ENCODE measurements at places on chromosomes 13 and 19.
A peak's percentile ranks its signal among the peaks of the same experiment; 100 is the strongest.

DNA sequence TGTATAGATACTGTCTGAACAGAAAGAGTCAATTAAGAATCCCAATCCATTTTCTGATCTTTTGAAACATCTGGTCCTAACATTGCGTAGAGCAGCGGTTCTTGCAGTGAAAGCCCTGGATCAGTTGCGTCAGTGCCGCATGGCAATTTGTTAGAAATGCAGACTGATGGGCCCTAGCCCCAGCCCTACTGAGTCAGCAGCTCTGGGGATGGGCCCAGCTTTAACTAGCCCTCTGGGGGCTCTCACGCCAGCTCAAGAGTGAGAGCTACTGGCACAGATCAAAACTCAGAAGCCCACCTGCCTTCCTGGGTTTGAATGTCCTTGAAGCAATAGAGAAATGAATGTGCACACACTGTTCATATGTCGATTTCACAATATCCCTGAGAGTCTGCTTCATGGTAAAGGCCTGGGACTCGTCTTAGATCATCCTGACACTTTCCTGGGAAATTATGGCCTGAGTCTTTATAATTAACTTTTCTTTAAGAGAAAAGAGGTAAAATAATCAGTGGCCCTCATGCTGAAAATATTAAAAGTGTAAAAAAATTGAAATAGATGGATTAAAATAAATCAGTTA is 206.8 kb upstream of the TMTC4 start:
- DNase-seq: no peak

DNA sequence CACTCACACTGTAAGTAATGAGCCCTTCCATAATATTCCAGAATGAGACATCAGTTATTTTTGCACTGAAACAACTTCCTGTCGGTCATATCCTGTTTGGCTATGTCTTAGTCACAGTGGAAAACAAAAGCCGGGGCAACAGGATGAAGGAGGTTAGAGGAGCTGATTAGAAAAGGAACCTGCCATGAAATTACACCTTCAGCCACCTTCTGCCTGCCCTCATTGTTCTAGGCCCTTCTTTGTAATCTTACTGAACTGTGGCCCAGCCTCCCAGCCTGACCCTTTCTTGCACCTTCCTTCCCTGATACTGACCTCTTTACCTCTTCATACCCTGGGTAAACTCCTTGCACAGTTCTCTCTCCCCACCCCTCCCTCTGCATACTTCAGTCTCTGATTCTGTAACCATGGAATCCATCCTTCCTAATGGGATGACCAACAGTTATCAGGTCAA is 67.3 kb downstream of the DOCK9 start:
- no peak for DNase-seq

GRCh38 chr13:43933378-43933777 is 53.7 kb downstream of the LACC1 start:
- DNase-seq: no peak

DNA sequence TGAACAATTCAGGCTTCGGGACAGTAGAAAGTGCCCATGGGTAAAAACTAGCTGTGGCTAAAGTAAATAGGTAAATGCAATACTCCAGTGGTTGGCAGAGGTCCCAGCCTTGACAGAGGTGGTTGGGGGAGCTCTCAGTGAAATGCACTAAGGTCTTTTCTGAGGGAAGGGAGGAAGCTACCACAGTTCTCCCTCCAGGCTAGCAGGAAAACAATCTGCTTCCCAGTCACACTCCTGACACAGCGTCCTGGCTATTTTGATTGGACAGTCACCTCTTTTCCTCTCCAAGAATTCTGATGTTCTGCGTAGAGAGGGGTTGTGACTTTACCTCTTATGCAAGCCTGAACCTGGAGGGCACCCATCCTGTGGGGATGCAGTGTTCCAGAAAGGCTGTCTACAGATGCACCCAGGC is 128.7 kb downstream of the CYSLTR2 start:
- DNase-seq: no peak

DNA sequence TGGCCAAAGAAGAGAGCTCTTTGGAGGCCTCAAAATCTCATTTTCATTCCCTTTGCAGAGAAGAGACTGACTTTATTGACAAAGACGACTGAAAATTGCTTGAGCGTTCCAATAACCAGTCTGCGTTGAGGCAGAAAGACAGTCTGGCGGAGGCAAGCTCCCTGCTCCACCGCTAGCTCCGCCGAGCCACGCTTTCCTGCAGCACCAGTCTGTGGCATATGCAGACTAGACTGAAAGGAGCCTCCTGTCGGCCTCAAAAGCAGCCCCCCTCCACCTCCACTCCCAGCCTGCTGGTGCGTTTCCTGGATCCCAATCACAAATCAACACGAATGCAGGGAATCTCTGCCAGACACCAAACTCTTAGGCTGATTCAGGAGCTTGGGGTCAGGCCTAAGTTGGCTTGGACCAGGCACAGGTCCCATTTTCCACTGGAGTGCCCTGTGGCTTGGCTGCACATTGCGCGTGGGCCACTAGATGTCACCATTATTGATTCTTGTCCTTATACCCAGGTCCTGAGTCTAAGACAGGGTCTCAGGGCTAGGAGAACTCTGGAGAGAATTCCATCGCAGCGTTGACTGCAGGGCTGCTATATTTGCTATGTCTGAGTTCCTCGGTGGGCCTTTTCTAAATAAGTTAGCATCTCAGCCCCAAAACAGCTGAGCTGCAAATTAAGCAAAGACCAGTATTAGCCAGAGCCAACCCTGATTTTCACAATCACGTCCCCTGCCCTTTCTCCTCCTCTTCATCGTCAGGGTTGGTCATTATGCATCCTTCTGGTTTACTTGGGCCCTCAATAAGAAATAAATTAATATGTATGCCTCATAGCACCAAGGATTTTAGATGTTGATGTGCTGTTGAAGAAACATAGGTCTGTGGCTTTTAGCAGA is 5.2 kb upstream of the ZNF507 start:
- DNase-seq: peak; percentile 73

DNA sequence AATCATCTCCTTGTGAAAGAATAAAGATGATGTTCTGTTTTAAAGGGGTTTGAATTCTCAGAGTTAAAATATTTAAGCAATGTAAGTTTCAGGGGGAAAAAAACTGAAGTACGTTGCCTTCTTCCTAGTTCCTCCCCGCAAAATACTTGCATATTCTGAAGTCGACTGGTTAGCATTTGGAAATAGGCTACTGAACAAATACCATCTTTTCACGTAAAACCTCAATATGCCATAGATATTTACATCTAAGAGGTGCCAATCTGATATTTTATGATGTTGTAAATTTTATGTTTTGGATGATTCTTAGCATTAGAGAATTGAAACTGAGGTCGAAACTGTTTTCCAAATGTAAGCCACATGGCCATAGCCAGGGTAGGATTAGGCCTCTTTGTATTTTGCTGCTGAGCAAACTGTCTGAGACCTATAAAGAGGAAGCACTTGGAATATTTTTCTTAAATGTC is 138.3 kb downstream of the FLT1 start:
- no peak for DNase-seq

DNA sequence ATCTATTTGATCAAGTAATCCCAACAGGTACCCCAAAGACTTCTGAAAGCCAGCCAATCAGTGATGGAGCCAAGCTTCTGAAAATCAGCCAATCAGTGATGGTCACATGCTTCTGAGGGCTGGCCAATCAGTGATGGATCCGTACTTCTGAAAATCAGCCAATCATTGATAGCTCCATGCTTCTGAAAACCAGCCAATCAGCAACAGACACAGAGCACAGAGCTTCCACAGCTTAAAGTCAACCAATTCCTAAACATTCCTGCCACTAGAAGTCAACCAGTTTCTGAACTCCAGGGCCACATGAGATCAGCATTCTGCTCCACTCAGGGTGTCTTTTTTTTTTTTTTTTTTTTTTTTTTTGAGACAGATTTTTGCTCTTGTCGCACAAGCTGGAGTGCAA is 8.2 kb upstream of the HSD17B14 start:
- DNase-seq: no peak

DNA sequence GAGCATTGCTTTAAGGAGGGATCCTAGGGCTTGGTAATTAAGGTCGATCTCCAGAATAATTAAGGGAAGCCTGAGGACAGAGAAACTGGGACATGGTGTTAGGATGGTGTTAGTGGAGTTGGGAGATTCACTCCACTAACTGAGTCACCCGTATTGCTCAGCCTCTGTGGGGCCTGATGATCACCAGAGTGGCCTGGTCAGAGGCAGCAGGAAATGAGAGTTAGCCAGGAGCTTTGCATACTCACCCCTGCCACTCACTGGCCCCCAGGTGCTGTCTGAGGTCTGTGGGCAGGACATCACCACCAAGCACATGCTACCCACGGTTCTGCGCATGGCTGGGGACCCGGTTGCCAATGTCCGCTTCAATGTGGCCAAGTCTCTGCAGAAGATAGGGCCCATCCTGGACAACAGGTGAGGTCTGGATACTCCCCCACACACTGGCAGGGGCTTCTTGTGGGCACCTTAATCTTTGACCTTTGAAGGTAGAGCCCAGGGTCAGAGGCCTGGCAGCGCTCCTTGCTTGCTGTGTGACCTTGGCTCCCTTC is 32.1 kb downstream of the PPP2R1A start:
- DNase-seq: no peak

- no peak for DNase-seq
These were observed 39.3 kb downstream of the RFXAP start for GRCh38 chr13:36858290-36858689.

DNA sequence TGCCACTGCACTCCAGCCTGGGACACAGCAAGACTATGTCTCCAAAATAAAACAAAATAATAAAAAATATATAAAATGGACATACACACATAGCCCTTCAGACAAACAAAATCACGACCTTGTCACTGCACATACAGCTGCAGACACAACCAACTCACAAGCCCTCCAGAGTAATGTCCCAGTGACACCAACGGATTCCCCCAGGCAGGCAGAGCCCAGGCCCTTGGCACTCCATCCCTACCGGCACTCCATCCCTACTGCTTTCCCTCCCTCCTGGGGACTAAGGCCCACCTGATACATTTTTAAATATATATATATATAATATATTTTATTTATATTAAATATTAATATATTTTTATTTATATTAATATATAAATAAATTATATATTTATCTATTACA is 18.5 kb downstream of the ZNF101 start:
- no peak for DNase-seq

GRCh38 chr19:1909761-1910080 is 4.5 kb downstream of the ADAT3 start:
- DNase-seq: no peak

GRCh38 chr19:18259893-18260292 is 14.4 kb downstream of the IQCN start:
- DNase-seq: no peak

DNA sequence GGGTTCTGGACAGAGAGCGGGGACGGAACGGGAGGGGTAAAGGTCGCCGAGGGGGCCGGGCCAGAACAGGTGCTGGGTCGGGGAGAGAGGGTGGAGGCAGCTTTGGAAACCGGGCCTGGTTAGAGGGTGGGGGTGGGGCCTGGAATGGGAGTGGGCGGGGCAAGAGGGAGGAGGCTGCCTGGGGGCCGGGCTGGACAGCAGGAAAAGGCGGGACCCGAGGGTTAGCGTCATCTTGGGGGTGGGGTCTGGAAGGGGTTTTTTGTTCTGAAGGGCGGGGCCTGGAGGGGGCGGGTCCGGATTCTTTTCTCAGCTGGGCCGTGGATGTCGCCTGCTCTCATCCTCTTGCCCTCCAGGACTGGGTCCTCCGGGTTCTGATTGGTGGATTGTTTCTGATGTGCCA is 4.3 kb upstream of the ZNF813 start:
- peak; percentile 65 for DNase-seq

DNA sequence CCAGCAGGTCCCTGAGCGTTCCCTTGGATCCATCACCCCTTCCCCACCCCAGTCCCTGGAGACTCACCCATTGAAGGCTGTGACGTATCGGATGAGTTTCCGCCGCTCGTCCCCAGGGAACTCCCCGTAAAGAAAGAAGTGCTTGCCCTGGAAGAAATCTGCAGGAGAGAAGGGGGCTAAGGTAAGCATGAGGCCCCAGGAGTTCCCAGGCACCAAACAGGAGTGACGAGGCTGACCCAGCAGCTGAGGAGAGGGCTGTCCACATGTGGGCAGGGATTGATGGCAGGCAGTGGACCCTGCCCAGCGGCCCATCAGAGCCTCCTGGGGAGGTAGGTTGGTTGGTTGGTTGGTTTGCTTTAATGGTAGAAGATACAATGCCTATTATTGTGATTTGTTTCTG is 11.1 kb downstream of the ZNF575 start:
- DNase-seq: no peak

DNA sequence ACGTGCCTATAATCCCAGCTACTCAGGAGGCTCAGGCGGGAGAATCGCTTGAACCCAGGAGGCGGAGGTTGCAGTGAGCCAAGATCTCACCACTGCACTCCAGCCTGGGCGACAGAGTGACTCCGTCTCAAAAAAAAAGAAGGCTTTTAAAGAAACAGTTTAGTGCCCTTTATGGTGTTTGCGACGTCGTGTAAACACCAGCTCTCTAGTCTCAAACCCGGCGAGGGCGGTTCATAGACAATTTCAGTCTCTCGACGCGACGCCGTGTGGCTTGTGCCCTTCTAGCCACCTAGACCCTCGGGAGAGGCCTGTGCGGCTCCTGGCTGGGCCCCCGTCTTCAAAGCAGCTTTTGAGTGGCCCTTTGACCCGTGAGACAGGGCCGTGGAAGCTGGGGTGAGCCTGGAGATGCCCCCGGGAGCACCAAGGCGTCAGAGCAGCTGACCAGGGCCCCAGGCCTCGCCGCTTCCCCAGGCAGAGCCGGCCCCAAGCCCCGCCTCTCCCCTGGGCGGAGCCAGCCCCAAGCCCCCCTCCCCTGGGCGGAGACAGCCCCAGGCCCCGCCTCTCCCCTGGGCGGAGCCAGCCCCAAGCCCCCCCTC is 5.0 kb upstream of the MADCAM1 start:
- DNase-seq: peak; percentile 35

GRCh38 chr13:45500492-45501174 is 35.9 kb downstream of the COG3 start:
- no peak for DNase-seq

DNA sequence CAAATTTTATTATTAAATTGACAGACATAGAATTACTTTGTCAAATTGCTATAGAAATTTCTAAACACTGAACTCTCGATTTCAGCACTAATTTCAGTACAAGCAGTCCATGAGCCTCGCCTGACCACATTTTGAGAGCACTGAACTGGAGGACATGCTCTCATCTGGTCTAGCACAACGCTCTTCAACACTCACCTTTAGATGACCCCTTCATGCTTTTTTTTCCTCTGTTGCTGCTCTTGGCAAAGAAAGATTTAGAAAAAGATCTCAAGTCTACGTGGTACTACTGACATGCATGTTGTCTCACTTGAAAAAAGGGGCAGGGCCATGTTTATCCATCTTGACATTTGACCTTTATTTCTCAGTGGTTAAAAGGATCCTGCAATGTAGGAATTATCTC is 981.5 kb downstream of the DIAPH3 start:
- DNase-seq: no peak

GRCh38 chr13:99266827-99267226 is 8.6 kb upstream of the GPR18 start:
- no peak for DNase-seq

GRCh38 chr13:73335944-73336343 is 277.1 kb downstream of the KLF5 start:
- no peak for DNase-seq

- no peak for DNase-seq
These were observed 11.1 kb downstream of the GJA3 start for GRCh38 chr13:20149762-20150161.

- no peak for DNase-seq
These were observed 2.9 kb downstream of the UBL3 start for GRCh38 chr13:29847501-29847983.

GRCh38 chr19:8163759-8164158 is 14.4 kb upstream of the FBN3 start:
- DNase-seq: no peak
